ENCODE measurements at places on chromosomes 6 and 20.

- no peak for DNase-seq
These were observed 121.0 kb downstream of the QRSL1 start for GRCh38 chr6:106750142-106750918.

DNA sequence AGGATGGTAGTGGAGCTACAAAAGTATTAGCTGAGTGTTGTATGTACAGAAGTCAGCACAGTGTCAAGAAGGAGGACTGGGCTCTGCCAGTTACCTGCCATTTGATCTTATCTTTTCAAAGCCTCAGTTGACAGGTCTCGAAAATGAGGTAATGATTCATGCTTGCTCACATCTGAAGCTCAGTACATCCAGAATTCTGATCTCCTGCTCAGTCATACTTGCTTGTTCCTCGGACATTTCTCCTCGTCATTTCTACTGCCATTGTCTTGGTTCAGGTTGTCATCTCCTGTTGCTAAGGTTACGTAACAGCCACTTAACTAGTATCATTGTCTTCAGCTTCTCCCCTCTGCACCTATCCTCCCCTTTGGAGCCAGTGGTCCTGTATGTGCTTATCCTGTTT lies 89.5 kb downstream of the SLX4IP start:
- DNase-seq, result no peak

DNA sequence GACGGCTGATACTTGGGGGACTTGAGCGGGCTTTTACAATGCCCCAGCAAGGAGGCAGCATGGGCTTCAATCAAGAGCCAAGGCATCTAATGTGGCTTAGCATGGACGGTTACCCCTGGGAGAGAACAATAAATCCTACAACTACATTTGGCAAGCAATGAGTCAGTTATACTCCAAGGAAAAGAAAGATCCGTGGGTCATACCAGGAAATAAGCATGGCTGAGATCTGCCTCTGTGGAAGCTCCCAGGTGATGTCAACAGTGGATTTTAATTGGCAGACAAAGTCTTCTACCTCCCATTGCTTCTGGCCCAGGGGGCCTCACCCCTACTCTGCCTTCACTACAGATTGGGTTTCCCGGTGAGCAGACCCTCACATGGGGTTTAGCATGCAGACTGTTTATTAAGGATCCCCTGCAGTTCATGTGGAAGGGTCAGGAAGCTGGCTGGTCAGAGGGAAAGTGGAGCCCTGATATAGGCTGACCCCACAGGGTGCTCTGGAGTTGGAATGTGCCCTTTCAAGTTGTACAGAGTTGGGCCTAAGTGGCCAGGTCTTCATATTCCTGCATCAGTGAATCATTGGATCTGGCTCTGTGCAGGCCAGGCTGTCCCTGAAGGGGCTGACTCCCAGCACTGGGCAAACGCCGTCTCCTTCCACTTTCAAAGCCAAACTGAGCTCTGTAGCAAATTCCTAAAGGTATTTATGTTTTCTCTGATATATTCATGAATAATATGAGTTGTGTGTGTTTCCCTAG lies 91.3 kb upstream of the GGTLC1 start:
- no peak for DNase-seq

GRCh38 chr6:157648561-157648960 lies 174.5 kb upstream of the SNX9 start:
- DNase-seq, result no peak

- peak; percentile 84 for DNase-seq
These were observed 20.2 kb downstream of the PIM1 start for GRCh38 chr6:37190159-37190535.

DNA sequence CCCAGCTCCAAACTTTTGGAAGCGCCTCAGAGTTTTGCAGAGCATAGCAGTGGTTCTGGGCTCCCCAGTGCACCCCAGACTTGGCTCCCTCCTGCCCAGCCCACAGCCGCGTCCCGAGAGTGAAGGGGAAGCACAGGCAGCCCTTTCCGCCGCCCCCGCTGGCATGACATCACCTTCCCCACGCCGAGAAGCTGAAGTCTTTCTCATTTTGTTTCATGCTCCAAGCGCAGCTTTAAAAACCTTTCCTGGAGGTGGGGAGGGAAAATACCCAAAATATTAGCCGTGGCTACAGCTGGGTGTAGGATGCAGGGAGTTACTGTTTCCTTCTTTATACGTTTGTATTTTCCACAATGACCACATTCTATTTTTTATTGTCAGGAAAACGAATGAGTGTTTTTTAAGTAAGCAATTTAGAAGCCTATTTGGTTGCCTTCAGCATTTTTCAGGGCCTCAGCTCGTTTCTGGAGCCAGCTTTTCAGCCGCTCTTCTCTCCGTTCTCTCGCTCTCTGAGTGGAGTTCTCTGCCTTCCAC lies 72.9 kb downstream of the SNX5 start:
- no peak for DNase-seq

- peak; percentile 96 for DNase-seq
These were observed 16.9 kb upstream of the PTCRA start for GRCh38 chr6:42898891-42899361.

DNA sequence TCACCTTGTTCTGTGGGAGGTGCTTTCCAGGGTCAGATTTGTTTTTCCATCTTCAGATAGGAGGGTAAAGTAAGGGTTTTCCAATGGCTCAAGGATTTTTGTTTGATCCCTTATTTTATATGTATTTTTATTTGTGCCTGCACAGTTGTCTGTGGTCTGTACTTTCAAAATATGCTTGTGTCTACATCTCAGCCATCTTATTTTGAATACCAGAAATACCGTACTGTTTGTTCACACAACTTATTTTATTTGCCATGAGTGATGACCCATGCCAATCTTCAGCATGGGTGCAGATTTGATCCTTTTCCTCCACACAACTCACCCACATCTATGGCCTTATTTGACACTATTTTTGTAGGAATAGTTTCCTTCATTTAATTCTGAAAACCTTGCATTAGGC lies 72.2 kb upstream of the PTCHD4 start:
- DNase-seq, result no peak

GRCh38 chr6:137933696-137934095 lies 66.6 kb downstream of the TNFAIP3 start:
- DNase-seq, result no peak

- no peak for DNase-seq
These were observed 49.6 kb upstream of the PHIP start for GRCh38 chr6:79127660-79128059.

DNA sequence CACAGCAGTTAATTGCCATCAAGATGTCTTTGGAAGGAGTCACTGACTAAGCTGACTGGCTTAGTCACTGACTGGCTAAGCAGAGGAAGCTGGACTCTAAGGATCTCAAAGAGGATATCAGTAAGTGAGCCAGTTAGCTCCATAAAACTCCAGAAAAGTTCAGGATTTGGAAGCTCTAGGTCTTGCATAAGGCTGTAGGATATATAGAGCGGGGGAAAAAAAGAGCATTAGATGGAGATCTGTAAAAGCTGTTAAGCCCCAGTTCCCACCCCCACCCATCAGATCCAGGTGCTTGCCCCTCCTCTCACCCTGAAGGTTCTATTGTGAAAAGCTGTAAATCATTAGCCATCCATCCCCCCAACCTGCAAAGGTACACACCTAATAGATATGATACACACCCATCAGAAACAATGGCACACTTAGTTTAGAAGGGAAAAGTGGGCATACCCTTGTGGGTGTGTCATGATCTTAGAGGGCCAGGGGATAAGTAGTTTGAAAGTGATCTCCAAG lies 32.2 kb downstream of the CARMIL1 start:
- DNase-seq, result no peak

DNA sequence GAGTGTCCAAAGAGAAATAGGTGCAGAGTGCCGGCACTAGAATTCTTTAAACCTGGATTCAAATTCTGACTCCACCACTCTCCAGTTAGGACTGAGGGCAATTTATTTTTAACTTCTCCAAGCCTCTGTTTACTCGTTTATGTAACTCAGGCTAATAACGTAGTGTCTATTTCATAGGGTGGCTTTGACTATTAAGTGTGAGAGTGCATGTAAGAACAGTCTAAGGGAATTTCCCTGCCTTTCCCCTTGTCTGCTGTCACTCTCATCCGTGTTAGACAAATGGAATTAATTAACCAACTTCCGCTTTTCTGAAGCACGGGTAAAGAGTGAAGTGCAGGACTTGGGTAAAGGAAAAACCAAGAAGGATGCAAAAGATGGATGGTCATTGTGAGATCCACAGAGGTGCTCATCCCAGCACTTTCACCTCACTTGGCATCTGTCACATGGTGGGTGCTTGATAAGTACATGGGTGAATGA lies 4.1 kb upstream of the ZKSCAN8 start:
- peak; percentile 82 for DNase-seq

DNA sequence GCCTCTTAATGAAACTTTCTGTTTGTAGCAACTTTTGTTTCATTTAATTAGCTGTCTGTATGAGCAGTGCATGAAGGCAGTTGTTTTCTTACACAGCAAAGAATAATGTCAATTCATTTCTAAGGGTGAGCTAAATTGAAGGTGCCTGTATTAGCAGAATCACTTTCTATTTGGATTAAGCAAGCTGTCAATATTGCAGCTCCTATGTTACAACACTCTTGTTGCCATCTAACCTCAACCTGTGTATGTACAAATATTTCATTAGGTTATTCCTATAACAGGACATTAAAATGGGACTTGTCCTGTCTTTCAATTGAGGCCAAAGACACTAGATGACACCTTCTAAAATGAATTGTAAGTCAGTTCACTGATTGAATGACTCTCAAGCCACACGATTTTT lies 647.5 kb downstream of the UTRN start:
- DNase-seq, result no peak

DNA sequence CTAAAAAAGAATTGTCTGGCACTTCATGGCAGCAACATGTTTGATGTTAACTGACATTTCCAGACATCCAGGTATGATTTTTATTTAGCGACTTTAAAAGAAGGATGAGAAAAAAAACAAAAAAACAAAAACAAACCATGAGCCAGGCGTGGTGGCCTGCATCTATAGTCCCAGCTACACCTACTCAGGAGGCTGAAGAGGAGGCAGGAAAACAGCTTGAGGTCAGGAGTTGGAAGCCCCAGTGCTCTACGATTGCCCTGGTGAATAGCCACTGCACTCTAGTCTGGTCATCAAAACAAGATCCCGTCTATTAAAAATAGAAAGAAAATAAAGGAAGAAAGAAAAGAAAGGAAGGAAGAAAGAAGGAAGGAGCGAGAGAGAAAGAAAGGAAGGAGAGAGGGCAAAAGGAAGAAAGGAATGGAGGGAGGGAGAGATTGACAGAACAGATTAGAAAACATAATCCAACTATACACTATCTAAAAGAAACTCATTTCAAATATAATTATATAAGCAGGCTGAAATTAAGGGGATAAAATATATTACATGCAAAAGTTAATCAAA lies 141.6 kb downstream of the TRIM27 start:
- no peak for DNase-seq

DNA sequence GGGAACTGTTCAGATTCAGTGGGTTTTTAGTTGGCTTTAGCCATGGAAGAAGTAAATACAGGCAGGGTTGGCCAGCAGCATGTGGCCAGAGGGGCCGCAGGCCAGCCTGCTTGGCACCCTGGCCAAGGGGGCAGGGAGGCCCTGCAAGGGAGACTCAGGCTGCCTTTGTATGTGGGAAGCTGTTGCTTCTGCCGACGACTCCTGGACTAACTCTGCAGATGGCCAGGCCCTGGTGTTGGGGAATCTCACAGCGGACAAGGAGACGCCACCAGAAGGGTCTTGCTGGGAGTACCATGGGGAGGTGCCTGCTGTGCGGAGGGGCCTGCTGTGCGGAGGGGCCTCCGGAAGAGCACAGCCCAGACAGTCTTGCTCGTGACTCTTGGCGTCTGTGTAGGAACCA lies 25.2 kb downstream of the PYGB start:
- no peak for DNase-seq

DNA sequence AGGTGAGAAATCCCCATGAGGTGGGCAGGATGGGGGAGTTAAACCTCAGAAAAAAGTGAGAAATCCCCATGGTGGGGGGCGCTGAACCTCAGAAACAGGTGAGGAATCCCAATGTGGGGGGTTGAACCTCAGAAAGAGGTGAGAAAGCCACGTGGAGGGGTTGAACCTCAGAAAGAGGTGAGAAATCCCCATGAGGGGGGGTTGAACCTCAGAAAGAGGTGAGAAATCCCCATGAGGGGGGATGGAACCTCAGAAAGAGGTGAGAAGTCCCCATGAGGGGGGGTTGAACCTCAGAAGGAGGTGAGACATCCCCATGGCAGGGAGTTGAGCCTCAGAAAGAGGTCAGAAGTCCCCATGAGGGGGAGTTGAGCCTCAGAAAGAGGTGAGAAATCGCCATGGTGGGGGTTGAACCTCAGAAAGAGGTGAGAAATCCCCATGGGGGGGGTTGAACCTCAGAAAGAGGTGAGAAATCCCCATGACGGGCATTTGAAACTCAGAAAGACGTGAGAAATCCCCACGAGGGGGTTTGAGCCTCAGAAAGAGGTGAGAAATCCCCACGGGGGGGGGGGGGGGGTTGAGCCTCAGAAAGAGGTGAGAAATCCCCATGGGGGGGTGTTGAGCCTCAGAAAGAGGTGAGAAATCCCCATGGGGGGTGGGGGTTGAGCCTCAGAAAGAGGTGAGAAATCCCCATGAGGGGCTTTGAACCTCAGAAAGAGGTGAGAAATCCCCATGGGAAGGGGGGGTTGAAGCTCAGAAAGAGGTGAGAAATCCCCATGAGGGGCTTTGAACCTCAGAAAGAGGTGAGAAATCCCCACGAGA lies 14.3 kb upstream of the GOPC start:
- DNase-seq, result no peak

DNA sequence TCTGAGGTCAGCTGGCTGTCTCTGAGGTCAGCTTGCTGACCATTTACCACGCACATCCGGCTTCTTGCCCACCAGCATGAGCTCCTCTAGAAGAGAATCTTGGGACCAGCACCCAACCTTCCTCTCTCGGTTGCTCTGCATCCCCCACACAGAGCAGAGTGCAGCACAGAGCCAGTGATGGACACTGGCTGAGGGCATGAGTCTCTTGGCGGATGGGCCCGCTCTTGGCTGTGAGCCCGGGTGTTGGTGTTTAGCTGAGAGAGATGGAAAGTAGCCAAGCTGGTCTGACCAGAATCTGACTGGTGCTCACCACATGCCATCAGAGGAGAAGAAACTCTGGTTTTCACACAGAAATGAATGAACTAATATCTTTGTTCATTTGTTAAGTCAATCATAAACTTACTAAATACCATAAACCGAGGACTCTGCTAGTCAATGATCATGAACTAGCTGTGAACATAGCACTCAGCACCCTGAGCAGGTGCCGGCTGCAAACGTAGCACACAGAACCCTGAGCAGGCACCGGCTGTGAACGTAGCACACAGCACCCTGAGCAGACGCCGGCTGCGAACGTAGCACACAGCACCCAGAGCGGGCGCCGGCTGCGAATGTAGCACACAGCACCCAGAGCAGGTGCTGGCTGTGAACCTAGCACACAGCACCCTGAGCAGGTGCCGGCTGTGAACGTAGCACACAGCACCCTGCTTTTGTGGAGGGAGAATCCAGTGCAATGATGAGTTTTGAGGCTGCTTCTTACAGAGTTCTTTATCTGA lies 10.4 kb upstream of the THBS2 start:
- no peak for DNase-seq

All from OCI-M1 (cell line).